KBM-7 (cell line): ENCODE measurements at places on chromosomes 5 and 9.

DNA sequence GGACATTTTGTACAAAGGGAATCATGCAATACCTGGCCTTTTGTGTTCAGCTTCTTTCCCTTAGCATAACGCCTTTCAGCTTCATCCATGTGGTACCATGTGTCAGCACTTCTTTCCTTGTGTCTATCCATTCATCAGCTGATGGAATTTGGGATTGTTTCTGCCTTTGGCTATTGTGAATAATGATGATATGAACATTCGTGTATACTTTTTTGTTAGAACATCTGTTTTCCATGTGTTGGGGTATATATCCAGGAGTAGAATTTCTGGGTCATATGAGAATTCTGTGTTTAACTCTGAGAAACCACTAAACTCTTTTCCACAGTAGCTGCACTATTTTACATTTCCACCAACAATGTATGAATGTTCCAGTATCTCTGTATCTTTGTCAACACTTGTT lies 14.8 kb upstream of the PRRC2B start:
- no peak for DNase-seq

DNA sequence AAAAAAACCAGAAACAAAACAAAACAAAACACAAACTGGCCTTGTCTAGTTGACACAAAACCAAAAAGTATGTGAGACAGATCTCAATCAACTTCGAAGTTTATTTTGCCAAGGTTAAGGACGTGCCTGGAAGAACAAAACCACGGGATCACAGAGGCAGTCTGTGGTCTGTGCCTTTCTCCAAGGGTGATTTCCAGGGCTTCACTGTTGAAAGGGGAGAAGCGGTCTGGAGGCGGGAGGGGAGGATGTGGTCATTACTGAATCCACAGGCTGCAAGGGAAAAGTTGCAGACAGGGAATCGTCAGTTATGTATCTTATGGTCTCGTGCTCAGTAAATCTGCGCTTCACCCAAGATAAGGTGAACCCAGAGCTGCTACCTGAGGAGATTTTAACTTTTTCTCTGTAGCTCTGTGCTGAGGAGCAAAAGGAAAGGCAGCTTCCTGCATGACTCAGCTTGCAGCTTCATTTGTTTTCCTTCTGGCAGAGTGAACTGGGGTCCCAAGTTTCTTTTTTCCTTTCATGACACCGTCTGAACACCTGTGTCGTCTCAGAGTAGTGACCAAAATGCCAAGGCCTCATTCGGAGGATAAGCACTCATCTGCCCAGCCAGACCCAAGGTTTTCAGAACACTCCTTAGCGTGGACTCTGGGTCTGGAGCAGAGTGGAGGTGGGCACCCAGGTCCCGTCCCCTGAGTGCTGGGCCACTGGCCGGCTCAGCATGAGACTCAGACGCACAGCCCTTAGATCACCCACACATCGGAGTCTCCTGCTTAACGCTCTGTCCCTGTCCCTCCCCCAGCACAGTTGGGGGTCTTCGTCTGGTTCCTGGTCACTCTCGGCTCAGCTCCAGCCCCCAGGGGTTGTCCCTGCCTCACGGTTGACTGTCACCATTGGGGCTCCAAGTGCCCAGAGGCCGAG lies 25.9 kb downstream of the ROPN1L start:
- DNase-seq: peak; percentile 33

GRCh38 chr5:98458726-98459125 lies 314.7 kb upstream of the RGMB start:
- DNase-seq: no peak

DNA sequence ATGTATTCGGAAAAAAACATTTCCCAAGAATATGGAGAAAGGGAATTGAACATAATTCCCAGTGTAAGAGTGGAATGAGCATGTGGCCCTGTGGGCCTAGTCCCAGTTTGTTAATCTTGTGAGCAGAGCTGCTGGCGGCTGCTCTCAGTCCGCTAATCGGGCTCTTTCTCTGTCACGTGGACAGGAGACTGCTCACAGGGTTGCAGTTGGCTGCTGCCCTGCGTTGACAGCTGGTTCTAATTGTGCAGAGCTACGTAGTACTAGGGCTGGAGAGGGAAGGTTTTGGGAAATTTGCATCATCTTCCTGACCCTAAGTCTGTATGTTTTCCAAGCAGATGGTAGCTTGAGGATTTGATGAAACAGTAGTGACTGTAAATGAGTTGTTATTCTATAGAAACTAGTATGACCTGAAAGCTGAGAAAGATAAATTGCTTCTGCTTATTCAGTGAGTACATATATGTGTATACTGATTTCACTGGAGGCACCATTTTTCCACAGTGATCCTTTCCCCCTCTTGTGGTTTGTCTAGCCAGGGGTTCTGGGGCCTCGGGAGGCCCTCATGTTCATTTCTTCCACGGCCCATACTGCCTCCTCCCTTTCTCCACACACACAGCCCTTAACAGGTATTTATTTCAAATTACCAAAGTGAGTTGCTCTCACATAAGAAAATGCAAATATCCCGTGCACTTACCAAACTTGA lies 100.6 kb downstream of the ANGPTL2 start:
- no peak for DNase-seq

DNA sequence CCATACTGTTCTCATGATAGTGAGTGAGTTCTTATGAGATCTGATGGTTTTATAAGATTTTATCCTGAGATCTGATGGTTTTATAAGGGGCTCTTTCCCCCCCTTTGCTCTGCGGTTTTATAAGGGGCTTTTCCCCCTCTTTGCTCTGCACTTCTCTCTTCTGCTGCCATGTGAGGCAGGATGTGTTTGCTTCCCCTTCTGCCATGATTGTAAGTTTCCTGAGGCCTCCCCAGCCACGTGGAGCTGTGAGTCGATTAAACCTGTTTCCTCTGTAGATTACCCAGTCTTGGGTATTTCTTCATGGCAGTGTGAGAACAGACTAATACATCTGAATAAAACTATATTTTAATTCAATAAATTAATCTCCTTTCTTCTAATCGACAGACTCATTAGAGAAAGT lies 64.9 kb upstream of the ZSWIM6 start:
- DNase-seq: peak; percentile 33
